ENCODE measurements at places on chromosomes 6 and 20.

- no peak for DNase-seq
Observed at GRCh38 chr6:39197922-39198500, 31.3 kb downstream of the KCNK5 start.

GRCh38 chr6:144896289-144896688 lies 611.2 kb downstream of the UTRN start:
- no peak for DNase-seq

- no peak for DNase-seq
Observed at GRCh38 chr6:130694606-130695005, 132.6 kb upstream of the SMLR1 start.

DNA sequence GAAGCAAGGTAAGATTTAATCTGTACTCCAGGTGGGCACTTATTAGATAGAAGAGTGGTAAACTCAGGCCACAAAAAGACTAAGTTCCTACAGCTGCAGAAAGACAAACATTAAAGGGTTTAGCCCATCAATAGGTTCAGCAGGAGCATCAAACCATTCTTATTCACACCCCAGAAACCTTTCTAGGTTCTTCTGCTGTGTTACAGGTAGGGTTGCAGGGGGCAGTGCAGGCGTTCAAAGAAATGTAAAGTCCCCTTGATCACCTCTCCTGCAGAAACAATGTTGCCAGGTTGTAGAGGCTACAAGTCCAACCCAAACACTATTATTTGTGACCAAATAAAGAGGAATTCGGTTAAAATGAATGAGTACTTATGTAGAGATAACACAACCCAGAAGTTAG lies 31.8 kb downstream of the PHACTR1 start:
- DNase-seq: no peak
